ENCODE measurements at places on chromosomes 13 and 19.

- DNase-seq = no peak
Observed at GRCh38 chr19:41926028-41926762, 2.1 kb downstream of the ERFL start.

DNA sequence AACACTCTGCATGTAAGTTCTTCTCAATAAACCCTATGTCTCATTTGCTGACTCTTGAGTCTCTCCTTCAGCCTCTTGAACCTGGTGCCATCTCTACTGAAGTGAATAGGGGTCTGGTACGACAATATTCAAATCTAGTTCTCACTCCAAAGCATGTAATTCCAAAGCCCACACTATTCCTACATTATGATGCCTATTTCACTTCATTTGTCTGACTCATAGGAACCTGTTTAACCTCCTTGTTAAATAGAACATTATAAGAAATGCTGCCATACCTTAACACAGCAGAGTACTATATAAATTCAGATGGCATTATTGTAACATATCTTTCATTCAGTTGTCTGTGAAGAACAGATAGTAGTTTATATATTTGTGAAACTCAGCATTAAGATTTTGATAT lies 67.1 kb downstream of the STARD13 start:
- no peak for DNase-seq

- no peak for DNase-seq
Observed at GRCh38 chr19:7366701-7367420, 18.1 kb downstream of the ARHGEF18 start.

- no peak for DNase-seq
Observed at GRCh38 chr19:31355665-31356289, 6.5 kb upstream of the TSHZ3 start.

DNA sequence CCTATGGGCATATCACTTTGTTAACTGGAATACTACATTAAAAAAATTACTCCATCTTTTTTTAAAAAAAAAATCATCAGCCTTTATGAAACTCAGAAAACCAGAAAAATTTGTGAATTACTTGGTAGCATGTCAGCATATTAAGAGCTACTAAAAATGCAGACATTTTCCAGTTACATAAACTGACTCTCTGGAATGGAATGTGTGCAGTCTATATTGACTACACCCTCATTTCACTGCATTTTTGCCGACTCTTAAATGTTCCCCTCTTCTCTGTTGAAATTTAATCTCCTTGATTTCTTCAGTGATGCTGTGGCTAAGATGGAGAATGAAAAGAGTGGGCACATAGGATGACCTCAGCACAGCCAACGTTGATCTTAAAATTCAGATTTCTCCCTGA lies 393.8 kb downstream of the ITGBL1 start:
- DNase-seq = no peak

DNA sequence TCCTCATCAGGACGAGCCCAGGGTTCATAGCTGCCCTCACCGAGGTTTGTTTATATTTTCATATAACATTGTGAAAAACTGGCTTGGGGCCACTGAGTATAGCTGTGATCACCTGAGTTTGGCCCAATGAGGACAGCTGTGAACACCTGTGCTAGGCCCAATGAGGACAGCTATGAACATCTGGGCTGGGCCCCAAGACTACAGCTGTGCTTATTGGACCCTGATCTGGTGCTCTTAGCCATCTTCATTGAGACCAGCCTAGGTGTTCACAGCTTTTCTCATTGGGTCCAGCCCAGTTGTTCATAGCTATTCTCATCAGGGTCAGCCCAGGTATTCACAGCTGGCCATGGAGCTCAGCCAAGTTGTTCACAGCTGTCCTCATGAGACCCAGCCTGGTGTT lies 1167.3 kb downstream of the UQCRFS1 start:
- no peak for DNase-seq
